ENCODE measurements at places on chromosomes 12 and 14.

GRCh38 chr12:68579254-68579653, 31.4 kb upstream of the RAP1B start:
- no peak for DNase-seq

DNA sequence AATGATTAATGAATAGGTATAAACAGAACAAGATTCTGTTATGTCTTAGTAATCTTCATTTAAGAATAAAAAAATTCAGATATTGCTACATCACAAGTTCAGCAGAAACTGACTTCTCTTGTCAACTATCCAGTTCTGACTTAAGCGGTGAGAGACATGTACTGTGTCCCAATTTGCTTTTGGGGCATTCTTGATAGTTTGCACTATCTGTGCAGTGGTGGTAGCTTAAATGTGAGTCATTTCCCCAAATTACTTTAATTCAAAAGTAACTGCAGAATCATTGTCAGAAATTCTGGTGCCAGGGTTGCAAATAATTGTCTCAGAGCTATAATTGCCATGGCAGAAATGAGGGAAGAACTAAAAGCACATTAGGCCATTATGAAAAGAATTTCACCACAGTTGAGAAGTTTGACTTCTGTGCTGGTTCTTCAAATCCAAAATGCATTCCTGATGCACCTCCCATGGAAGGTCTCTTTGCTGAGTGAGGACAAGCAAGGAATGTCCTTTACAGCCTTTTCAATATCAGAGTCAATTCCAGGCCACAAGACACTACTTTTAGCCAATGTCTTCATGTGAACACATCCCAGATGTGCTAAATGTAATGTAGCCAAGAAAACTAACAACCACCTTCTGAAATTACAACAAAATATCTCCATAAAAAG, 304.7 kb downstream of the SSPN start:
- no peak for DNase-seq

- DNase-seq: no peak
These were observed 21.0 kb upstream of the TUNAR start for GRCh38 chr14:95855606-95856005.

DNA sequence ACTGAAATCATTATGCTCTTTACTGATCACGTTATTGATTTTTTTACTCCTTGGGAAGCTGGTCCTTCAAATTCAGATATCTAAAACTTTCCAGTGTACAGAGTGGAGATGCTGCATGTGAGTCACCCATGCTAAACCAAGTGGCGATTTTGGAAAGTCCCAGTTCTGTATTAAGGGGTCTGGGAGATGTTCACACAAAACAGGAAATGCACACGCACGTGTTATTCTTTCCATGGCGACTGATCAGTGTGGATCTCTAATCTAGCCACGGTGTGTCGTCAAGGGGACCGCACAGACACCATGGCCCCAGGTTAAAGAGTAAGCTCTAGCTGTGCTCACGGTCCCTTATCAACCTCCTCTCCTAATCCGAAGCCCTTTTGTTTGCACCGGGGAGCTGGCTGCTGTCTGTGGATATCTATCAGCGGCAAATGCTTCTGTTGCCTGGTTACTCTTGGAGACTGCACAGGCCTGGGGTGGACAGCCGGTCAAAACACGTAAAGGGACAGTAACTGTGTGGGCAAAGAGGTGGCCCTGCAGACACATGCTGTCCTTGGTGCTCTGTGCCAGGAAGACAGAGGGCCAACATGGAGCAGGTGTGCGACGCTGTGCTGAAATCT, 96.6 kb downstream of the RIMBP2 start:
- no peak for DNase-seq

GRCh38 chr12:124564971-124565491, 2.4 kb downstream of the NCOR2 start:
- no peak for DNase-seq

DNA sequence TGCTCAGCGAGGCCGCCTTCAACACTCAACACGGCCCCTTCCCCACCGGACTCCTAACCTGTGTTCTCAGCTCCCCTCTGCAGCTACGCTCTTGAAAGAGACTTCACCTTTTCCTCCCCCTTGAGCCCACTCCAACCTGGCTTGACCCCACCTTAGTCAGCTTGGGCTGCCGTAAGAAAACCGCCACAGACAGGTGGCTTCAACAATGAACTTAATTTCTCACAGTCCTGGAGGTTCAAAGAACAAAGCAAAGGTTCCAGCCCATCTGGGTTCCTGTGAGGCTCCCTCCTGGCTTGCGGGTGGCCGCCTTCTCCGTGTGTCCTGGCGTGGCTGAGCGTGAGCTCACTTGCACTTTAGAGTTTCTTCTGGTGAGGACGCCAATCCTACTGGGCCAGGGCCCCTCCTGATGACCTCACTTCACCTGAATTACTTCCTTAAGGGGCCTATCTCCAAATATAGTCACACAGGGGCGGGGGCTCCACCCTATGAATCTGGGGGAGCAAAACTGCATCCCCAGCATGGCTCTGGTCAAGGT, 138.8 kb downstream of the CALM1 start:
- no peak for DNase-seq

DNA sequence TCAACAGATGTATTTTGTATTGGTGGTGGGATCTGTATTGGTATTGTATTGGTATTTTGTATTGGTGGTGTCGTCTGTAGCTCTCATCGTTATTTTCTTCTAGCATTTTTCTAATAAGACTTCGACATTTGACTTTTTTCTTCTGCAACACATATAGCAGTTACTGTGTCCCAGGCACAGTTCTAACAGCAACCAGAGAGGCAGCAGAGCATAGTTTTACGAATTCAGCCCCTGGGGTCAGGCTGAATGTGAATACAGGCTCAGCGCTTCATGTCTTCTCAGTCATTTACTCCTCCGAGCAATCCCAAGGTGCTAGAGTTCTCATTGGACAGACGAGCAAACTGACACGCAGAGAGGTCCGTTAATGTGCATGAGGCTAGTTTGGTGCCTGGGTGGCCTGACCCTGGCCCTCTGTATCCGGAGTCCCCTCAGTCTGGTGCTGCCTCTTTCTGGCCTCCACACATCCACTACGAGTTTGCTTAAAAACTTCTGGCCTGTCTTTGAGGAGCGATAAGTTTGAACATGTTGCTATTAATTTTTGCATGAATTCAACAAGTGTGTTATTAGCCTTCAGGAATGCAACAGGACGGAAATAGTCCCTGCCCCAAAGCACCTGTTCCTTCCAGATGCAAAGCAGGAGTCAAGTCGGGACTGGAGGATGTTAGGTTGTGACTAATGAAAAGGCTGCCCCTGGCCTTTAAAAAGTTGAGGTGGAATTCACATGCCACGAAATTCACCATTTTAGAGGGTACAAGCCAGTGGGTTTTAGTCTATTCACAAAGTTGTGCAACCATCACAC, 87.0 kb downstream of the GLT1D1 start:
- no peak for DNase-seq

- DNase-seq: no peak
These were observed 362.6 kb downstream of the DAD1 start for GRCh38 chr14:22226381-22226780.

DNA sequence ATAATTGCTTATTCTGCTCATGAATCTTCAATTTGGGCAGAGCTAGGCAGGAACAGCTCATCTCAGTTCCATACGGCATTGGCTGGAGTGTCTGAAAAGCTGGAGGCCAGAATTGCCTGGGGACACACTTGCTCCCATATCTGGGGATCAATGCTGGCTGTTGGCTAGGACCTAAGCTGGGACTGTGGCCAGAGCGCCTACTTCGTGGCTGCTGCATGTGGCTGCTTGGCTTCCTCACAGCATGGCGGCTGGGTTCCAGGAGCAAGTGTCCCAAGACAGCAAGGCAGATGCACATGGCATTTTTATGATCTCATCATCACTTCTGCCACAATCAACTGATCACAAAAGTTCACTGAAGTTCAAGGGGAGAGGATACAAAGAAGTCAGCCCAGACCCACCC, 200.2 kb downstream of the TTC8 start:
- DNase-seq: no peak

GRCh38 chr12:121580959-121581685, at the start of gene KDM2B:
KDM2B (minus strand) TSS chr12:121581023; CDS start chr12:121580911, 112 bp downstream.
- no peak for DNase-seq

DNA sequence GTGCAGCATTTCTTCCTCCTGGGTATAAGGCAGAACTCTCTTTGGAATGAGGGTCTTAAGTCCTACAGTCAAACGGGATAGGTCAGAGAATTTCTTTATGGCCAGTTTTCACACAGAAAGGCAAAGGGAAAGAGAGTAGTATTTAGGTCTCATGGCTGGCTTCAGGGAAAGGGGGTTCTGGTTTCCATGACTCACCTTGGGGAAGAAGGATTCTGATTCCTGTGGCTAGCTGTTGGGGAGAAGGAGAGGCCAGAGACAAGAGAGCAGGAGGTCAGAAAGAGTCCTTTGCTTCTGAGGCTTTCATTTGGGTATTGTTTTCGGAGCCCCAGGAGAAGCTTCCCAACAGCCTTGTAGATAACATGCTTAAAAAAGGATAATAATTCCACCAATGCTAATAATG, 332.5 kb downstream of the NPAS3 start:
- no peak for DNase-seq

- no peak for DNase-seq
These were observed 63.5 kb downstream of the CCDC92 start for GRCh38 chr12:123908884-123909725.

GRCh38 chr12:85369365-85370154, 89.5 kb downstream of the ALX1 start:
- no peak for DNase-seq

GRCh38 chr14:23514644-23514957, 37.0 kb downstream of the ZFHX2 start:
- DNase-seq: no peak

DNA sequence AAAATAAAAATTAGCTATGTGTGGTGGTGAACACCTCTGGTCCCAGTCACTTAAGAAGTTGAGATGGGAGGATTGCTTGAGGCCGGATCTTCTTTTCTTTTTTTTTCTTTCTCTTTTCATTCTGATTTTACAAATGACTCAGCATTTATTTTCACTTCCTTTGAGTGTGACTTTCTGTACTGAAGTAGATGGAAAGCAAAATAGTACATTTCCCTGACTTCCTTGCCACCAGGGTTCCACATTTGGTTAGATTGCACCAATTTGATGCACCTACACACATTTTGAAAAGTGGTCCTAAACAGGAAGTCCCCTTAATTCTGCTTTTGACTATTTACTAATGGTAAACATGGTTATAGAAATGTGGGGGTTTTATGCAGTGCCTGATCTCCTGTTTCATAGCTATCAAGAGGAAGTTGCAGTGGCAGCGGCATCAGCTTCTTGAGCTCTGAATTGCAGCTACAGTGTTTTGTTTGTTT, 13.0 kb upstream of the LEMD3 start:
- DNase-seq: no peak

- DNase-seq: no peak
These were observed 64.9 kb upstream of the FZD10 start for GRCh38 chr12:130097342-130097741.

- DNase-seq: no peak
These were observed 163.8 kb upstream of the CCDC198 start for GRCh38 chr14:57657487-57657886.

DNA sequence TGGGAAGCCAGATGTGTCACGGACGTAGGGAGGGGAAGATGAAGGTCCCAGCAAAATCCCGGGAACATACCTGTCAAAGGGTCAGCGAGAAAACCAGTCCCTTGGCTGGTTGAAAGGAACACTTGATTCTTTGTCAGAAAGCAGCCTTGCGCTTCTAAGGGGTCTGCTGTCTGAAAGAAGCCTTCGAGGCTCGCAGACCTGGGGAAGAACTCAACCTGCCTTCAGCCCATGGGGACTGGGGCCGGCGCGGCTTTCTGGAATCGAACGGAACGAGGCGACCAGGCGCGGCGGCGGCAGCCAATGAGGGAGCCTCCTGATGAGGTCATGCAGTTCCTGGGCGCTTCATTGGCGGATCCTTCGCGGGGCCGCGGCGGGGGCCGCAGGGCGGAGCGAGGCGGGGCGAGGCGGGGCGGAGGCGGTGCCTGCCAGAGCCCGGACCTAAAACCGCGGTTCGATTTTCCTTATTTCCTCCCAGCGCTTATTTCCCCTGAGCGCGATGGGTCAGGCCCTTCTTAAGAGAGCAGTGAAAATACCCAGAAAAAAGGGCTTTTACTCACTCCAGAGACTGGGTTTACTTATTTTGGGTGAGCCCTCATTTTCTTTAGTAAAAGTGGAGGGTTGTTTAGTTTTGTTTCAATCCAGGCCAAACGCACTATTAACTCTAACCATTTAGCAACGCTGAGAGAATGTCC, 11.8 kb upstream of the TTC7B start:
- peak; percentile 89 for DNase-seq

GRCh38 chr12:56591961-56592360, 38.2 kb downstream of the BAZ2A start:
- no peak for DNase-seq

GRCh38 chr14:35883677-35884293, 57.6 kb downstream of the BRMS1L start:
- no peak for DNase-seq

- DNase-seq: no peak
These were observed 5.2 kb downstream of the OR4E1 start for GRCh38 chr14:21668377-21668776.

DNA sequence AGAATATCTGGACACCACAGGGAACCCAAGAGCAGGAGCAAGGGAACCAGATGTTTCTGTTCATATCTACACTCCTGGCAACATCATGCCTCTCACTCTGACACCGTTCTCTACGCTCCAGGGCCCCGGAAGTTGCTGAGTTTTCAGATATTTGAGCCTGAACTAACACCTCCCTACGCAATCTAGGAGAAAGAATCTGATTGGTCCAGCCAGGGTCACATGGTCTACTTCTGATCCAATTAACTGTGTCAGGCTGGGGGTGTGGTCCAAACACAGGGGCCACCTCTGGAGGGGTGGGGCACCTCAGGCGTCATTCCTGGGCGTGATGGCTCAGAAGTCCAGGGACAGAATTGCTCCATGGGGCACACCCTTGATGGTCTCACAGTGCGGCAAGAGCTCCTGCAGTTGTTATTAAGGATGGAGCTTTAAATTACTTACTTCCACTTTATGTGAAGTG, 165.5 kb downstream of the PTPN11 start:
- no peak for DNase-seq

- DNase-seq: no peak
These were observed 8.0 kb upstream of the TXNRD1 start for GRCh38 chr12:104207416-104208205.

GRCh38 chr14:22252686-22253085, 336.3 kb downstream of the DAD1 start:
- DNase-seq: no peak

GRCh38 chr12:55699471-55700055, 8.1 kb downstream of the ITGA7 start:
- DNase-seq: no peak

DNA sequence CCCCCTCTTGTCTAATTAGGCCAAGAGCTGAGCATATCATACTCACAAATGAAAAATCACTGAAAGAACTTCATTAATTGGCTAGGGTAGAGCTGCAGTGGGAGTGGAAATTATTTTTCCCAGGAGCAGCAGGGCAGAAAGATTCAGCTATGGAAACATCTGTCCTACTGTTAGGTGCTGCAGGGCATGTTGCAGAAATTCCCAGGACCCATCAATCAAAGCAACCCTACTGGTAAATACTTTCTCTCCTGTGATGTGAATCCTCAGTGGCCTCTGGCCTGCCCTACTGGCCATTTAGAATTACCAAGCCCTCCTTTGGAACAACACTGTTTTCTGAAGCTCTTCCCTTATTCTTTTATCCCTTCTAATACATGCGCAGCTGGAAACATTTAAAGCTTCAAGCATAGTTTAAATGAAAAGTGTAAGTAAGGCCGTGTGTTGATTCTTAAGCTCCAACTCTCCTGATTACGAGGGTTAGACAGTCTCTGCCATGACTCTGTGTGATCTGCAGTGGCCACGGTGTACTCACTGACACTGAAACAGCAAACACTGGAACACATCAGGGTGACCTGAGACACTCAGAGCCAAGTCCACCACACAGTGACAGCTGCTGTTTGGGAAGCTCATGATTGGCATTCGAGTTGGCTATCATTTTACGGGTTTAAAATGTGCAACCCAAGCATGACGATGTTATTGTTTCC, 62.6 kb upstream of the TMCC3 start:
- DNase-seq: no peak
